ENCODE measurements at places on chromosomes 5 and 9.

GRCh38 chr5:149002053-149002452, 60.8 kb downstream of the SH3TC2 start:
- no peak overlapping the region for H3K4me3 ChIP-seq
- DNase-seq: no peak
- H3K36me3 ChIP-seq: no peaks in the 10 kb centered on the region
- H3K4me1 ChIP-seq: no peaks in the 10 kb centered on the region

DNA sequence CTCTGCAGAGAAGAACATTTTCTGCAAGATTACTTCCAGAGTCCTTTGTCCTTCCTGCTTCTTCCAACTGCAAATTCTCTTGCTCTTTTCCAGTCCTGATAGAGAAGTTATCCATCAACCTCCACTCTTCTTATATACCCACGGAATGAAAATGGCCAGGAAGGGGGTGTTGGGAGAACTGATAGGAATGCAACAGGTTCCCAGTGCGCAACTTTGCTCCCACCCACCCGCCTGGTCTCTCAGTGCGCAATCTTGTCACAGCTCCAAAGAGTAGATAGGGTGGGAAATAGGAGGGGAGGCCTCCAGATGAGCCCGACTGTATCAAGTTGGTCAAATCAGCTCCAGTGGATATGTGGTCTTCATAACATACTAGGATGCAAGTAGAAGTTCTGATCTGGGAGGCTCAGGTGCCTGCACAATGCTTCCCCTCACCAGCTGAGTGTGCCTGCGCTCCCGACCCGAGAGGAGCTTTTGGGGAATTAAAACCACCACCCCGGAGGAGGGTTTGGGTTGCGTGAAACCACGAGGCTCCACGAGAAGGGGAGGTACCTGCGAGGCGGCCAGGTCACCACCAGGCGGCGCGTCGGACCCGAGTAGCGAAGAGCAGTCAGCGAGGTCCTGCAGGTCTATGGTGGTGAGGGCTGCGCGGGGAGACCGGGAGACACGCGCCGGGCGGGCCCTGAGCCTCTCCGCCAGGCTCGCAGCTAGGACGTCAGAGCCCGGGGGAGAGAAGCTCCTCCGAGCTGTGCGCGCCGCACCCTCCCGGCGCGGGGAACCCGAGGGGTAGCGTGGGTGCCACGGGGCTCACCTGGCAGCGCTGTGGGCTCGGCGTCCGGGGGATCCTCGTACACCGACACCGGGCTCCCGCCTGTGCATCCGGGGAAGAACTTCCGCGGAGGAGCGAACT, 835 bp downstream of the MCIDAS start:
- peaks cover 7% of the 10 kb centered on the region for H3K36me3 ChIP-seq
- peaks cover 96% of the 10 kb centered on the region for H3K27me3 ChIP-seq
- H3K27ac ChIP-seq: no peak overlapping the region
- H3K4me1 ChIP-seq: peaks cover 30% of the 10 kb centered on the region
- DNase-seq: no peak

DNA sequence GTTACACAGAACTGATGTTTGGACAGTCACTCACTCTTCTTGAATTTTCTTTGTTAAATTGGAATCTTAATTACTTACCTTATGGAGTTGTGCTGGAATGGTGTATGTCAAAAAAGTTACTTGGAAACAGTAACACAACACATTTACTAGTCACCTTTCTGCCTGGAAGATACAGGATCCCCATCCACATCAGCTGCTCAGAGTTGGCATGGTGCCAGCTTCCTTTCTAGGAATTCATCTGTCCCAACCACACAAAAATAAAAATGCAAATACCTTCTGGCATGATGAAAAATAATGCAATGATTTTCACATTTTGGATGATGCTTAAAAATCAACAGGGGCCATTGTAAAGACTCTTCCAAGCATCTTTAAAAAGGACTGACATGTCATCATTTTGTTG, 341.5 kb downstream of the TMEM38B start:
- no peaks in the 10 kb centered on the region for H3K27me3 ChIP-seq
- no peaks in the 10 kb centered on the region for H3K4me1 ChIP-seq
- H3K36me3 ChIP-seq: no peaks in the 10 kb centered on the region

- no peak for DNase-seq
- no peak overlapping the region for H3K4me3 ChIP-seq
- H3K27ac ChIP-seq: no peak overlapping the region
- peaks cover 19% of the 10 kb centered on the region for H3K4me1 ChIP-seq
Measured at GRCh38 chr5:177545487-177546257, 8.7 kb downstream of the FAM193B start.

DNA sequence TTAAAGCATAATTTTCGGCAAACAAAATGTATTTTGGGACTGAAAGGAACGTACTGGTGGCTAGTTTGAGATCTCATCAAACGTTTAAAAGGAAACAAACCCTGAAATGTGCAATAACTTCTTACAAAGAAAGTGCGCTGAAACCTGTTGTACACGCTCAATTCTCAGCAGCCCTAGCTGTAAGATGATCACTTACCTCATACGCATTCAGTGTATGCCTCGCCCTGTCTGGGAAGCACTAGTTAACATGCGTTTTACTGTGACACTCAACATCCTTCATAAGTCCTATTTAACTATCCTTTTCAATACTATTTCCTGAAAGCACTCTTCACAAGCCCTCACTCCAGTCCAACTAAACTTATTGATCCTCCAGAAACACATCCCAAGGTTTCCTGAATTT, 485.0 kb upstream of the EDIL3 start:
- no peak for DNase-seq
- H3K27ac ChIP-seq: no peak overlapping the region
- no peaks in the 10 kb centered on the region for H3K27me3 ChIP-seq
- no peak overlapping the region for H3K4me3 ChIP-seq
- H3K4me1 ChIP-seq: no peaks in the 10 kb centered on the region
- H3K36me3 ChIP-seq: no peaks in the 10 kb centered on the region

GRCh38 chr5:39080168-39080567, 6.0 kb upstream of the RICTOR start:
- no peak overlapping the region for H3K27ac ChIP-seq
- DNase-seq: no peak
- peaks cover 33% of the 10 kb centered on the region for H3K27me3 ChIP-seq
- peaks cover 2% of the 10 kb centered on the region for H3K4me1 ChIP-seq

GRCh38 chr5:139597134-139597533, 36.0 kb downstream of the UBE2D2 start:
- no peaks in the 10 kb centered on the region for H3K27me3 ChIP-seq
- H3K4me3 ChIP-seq: no peak overlapping the region
- peaks cover 29% of the 10 kb centered on the region for H3K36me3 ChIP-seq
- H3K4me1 ChIP-seq: peaks cover 16% of the 10 kb centered on the region
- DNase-seq: no peak

DNA sequence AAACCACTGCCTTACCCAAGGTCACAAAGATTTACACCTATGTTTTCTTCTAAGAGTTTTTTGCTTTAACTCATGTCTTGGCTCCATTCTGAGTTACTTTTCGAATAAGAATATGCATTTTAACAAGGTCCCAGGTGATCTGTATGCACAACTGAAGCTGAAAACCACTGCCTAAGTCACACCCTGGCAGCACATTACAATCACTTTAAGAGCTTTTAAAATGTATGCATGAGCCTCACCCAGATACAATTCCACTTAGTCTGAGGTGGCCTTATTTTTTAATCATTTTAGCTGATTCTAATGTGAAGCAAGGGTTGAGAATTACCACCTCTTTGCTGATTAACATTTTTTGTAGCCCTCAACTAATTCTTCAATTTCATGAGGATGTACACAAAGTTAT, 29.5 kb downstream of the IDNK start:
- H3K36me3 ChIP-seq: peaks cover 32% of the 10 kb centered on the region
- H3K27ac ChIP-seq: no peak overlapping the region
- H3K27me3 ChIP-seq: no peaks in the 10 kb centered on the region
- DNase-seq: no peak

DNA sequence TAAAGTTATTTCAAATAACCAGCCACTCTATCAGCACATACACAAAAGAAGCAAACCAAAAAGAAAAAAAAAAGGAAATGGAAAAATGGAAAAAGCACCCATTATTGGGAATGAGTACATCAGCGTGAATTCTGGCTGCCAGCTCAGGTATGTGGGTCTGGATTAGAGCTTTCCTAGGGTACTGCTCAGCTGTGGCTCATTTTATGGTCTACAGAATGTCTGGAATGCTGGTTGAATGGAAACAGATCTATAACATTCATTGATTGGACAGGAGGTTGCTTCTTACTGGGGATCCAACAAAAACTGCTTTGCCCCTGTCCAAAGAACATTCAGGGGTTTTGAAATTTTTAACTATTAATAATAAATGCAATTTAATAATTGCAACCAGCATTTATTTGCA, 3.9 kb upstream of the CAST start:
- H3K4me1 ChIP-seq: peaks cover 53% of the 10 kb centered on the region
- no peak for DNase-seq
- H3K27ac ChIP-seq: no peak overlapping the region

GRCh38 chr9:91560301-91560700, 136.7 kb upstream of the NFIL3 start:
- DNase-seq: no peak
- H3K27ac ChIP-seq: no peak overlapping the region
- H3K36me3 ChIP-seq: no peaks in the 10 kb centered on the region
- H3K4me3 ChIP-seq: no peak overlapping the region

DNA sequence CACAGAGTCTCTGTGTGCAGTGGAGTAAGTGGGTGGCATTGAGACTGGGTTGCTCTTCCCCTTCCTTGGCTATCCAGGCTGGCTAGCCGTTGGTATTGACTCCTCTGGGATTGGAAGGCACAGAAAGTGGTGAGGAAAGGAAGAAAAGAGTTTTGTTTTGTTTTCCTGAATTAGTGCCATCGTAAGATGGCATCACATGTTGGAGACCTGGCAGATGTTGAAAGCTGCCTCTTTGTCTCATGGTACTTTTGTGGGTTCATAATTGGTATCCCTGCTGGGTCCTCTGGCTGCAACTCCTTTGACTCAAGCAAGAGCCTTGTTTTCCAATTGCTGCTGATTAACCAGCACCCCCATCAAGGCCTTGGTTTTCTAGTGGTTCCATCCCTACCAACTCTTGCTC, 293.8 kb downstream of the PDE4D start:
- H3K27me3 ChIP-seq: no peaks in the 10 kb centered on the region
- H3K4me1 ChIP-seq: no peaks in the 10 kb centered on the region
- DNase-seq: no peak
- H3K4me3 ChIP-seq: no peak overlapping the region
- H3K36me3 ChIP-seq: no peaks in the 10 kb centered on the region

DNA sequence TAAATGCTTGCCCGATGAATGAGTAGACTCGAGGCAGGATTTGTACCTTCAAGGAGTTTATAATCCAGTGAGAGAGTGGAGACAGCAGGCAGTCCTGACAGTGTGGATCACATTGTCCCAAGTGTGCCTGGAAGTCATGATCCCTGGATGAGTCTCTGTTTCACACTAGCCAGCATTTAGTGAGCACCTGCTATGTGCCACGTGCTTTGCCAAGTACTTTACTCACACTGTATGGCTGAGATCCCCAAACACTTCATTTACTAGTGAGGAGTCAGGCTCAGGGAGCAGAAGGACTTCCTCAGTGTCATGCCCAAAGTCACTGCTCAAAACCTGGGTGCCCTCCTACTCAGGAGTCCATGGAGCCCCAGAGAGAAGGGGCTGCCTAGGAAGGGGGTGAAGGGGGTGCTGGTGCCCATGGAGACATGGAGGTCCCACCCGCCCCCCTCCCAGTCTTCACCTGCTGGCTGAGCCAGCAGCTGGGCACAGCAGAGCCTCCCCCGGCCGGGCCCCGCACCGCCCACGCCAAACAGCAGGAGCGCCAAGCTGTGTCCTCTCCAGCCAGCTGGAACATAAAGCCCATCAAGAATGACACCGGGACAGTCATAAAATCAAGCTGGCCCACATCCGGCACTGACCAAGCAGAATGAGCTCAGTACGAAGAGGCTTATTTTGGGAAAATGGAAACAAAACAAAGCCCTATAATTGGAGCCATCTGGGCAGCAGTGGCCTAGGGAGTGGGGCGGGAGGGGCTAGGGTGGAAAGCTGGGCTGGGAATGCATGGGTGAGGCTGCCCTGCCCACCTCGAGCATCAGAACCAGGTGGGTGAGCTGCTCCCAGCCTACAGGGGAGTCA, 10.6 kb downstream of the LAMC3 start:
- H3K36me3 ChIP-seq: no peaks in the 10 kb centered on the region
- peaks cover 31% of the 10 kb centered on the region for H3K27me3 ChIP-seq
- H3K4me3 ChIP-seq: no peak overlapping the region
- no peak for DNase-seq

DNA sequence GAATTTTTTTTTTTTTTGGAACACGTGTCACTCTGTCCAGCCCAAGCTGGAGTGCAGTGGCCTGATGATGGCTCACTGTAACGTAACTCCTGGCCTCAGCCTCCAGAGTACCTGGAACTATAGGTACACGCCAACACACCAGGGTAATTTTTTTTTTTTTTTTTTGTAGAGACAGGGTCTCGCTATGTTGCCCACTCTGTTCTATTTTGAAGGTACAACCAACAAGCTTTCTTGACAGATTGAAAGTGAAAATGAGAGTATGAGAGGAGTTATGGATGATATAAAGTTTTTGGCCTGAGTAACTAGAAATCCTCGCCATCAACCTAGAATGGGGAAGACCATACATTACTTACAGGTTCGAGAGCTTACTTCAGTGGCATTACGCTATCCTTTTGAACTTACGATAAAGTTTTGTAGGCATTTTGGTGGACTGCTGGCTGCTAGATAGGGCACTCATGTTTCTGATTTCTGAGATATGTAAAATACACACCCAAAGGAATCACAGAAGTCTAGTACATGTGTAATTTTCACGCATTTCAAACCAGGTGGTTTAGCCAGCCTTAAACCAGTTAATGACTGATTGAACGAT, 806 bp upstream of the CDC42SE2 start:
- H3K27ac ChIP-seq: peak overlapping the region; percentile 87
- peak overlapping the region; percentile 83 for H3K4me3 ChIP-seq
- H3K27me3 ChIP-seq: no peaks in the 10 kb centered on the region
- H3K36me3 ChIP-seq: peaks cover 57% of the 10 kb centered on the region
- peaks cover 58% of the 10 kb centered on the region for H3K4me1 ChIP-seq
